ENCODE measurements at places on chromosomes 16 and 17.

GRCh38 chr17:5262416-5262991, 19.6 kb upstream of the RABEP1 start:
- DNase-seq = no peak

GRCh38 chr16:24409045-24409444, 130.3 kb upstream of the RBBP6 start:
- no peak for DNase-seq

- no peak for DNase-seq
Observed at GRCh38 chr16:31361201-31362110, 6.5 kb downstream of the ITGAX start.

- no peak for DNase-seq
Observed at GRCh38 chr16:85838381-85838780, 38.9 kb downstream of the COX4I1 start.

DNA sequence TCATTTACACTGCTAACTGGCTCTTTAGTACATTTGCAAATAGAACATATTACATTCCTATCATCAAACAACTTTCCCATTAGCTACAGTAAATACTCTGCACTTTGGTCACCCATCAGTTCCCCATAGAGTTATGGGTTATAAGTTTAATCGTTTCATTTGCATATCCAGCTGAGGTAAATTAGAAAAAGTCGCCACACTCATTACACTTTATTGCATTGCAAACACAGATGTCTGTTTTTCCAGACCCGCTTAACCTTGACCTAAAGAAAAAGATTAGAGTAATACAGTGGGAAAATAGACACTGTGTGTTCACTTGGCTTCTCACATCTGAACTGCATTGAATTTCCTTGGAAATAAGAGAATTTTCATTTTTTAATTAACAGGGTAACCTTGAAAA, 213.1 kb upstream of the PSMD7 start:
- no peak for DNase-seq

All from cortex of kidney (tissue), 1 donor.